ENCODE measurements at places on chromosomes 11 and 22. TPM values are rescaled to one million over a fixed set of nuclear protein-coding genes. Genes with fewer than 3 reads are reported as not detected.

The OR6T1 gene
- total RNA-seq: not detected

The RAB36 gene
- 33.4 TPM for total RNA-seq

The PKNOX2 gene
- 16.9 TPM for total RNA-seq

The TUB gene
- 25.8 TPM for total RNA-seq

The HEPHL1 gene
- 0.24 TPM for total RNA-seq

The KLHL35 gene
- 3.6 TPM for total RNA-seq

The RIMBP3B gene
- total RNA-seq: not detected

The THY1 gene
- total RNA-seq: 18.2 TPM

The SLC1A2 gene
- total RNA-seq: 0.67 TPM
